ENCODE measurements at places on chromosomes 6 and 20.

GRCh38 chr6:15524861-15525401 lies 137.9 kb downstream of the DTNBP1 start:
- no peak for DNase-seq

DNA sequence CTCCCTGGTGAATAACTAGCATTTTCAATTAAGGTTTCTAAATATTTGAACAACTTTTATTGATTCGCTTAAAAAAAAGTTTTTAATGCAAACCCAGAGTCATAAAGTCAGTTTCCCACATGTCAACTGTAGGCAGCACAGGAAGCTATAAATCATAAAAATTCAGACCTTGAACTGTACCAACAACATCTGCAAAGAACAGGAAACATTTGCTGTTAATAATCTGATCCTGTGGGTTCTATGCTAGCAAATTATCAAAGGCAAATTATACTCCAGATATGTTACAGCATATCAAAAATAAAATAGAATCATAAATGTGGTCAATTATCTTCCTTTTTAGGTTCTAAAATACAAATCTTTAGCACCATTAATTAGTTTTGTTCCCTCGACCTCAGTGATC lies 16.6 kb upstream of the MAP7 start:
- DNase-seq: no peak

DNA sequence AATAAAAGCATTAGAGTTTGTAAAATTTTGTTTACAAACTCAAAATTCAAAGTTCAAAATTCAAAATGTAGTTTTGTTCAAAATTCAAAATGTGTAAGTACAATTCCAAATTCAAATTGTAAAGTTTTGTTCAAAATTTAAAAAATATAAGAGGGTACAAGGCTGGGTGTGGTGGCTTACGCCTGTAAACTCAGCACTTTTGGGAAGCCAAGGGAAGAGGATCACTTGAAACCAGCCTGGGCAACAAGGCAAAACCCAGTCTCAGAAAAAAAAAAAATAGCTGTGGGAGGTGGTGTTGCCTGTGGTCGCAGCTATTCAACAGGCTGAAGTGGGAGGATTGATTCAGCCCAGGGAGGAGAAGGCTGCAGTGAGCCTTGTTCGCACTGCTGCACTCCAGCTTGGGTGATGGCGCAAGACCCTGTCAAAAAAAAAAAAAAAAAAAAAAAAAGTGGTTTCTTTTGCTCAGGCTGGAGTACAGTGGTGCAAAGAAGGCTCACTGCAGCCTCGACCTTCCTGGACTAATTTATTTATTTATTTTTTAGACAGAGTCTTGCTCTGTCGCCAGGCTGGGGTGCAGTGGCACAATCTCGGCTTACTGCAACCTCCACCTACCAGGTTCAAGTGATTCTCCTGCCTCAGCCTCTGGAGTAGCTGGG lies 5.4 kb upstream of the ZBTB12 start:
- no peak for DNase-seq

DNA sequence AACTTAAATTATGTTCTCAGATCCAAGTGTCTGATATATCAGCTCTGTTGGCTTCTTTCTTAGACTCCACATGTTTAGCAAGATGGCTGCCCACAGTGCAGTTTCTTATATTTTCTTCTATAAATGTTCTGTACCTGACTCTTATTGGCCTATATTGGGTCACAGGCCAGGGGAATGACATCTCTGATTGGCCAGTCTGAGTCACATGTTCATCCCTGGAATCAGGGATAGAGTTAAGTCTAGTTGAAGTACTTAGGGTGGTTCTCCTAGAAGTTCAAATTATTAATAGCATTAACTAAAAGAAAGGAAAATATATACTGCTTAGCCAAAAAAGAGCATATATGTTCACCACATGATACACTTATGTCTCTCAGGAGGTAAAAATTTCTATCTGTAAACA lies 105.3 kb upstream of the SLC22A16 start:
- DNase-seq: no peak

DNA sequence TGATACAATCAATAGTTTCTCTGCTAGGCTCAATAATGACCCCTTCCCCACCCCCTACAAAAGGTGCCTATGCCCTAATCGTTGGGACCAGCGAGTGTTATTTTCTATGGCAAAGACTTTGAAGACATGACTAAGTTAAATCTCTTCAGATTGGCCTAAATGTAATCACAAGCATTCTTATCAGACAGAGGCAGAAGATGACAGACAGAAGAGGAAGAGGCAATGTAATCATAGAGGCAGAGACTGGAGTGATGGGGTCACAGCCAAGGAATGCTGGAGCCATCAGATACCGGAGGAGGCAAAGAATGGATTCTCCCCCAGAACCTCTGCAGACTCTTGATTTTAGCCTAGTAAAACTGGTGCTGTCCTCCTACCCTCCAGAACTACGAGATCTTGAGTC lies 159.3 kb downstream of the EDN1 start:
- DNase-seq: no peak

- no peak for DNase-seq
These were observed 89.0 kb downstream of the CD40 start for GRCh38 chr20:46206992-46207549.

GRCh38 chr20:36070451-36070850 lies 84.1 kb upstream of the EPB41L1 start:
- no peak for DNase-seq

DNA sequence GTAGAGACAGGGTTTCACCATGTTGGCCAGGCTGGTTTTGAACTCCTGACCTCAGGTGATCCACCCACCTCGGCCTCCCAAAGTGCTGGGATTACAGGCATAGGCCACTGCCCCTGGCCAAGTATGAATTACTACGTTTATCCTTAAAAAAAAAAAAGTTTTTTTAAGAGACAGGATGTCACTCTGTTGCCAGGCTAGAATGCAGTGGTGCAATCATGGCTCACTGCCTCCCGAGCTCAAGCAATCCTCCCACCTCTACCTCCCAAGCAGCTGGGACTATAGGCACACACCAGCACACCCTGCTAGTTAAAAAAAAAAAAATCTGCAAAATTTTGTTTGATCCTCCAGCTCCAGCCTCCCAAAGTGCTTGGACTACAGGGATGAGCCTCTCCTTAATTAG lies 23.1 kb downstream of the IYD start:
- DNase-seq: no peak
